ENCODE measurements at places on chromosomes 6 and 20.
A peak's percentile ranks its signal among the peaks of the same experiment; 100 is the strongest.

DNA sequence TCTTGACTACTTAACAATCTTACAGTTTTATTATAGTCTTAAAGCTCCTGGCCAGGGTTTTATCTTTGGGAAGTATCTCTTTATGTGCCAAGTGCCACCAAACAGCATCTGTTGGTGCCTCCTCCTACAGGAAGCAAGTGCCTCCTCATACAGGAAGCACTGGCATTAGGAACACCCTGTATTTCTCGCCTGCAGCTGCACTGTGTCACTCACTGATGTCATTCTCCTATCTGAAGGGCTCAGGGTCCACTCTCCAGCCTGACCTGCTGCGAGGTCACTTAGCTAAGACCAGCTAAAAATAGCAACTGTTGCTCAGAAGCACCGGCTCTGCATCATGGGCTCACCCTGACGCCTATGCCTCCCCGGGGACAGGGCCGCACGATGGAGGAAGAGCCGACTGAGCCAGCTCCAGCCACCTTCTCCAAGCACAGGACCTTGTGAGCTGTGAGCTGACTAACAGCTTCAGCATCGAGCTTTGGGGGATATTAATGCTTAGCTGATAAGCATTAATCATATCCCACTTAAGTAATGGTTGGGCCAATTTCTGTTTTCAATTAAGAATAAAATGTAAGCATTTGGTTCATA lies 66.3 kb upstream of the CD93 start:
- peak; percentile 53 for DNase-seq

DNA sequence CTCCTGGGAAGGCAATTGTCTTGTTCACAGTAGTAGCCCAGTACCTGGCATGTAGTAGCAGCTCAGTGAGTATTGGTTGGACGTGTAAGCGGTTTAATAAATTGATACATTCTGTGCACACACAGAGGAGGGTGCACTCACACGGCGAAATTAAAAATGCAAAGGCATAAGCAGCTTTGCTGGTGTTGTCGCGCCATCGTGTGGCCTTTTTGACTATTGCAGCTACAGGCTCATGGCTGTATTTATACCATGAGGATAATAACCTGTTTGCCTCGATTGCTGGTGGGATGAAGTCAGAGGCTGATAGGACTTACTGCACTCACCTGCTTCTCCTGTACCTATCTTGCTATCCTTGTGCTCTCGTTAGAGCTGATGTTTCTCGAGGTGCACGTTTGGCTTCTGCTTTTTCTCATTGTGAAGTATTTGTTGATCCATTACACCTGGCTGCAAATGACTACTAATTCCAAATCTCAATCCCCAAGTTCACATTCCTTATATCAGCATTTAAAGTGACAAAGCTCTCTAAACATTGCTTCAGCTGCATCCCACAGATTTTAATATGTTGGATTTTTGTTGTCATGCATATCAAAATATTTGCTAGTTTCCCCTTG lies 61.5 kb downstream of the TBXT start:
- DNase-seq, result peak; percentile 59

- peak; percentile 30 for DNase-seq
These were observed 50.7 kb upstream of the TNFRSF21 start for GRCh38 chr6:47360388-47360787.

DNA sequence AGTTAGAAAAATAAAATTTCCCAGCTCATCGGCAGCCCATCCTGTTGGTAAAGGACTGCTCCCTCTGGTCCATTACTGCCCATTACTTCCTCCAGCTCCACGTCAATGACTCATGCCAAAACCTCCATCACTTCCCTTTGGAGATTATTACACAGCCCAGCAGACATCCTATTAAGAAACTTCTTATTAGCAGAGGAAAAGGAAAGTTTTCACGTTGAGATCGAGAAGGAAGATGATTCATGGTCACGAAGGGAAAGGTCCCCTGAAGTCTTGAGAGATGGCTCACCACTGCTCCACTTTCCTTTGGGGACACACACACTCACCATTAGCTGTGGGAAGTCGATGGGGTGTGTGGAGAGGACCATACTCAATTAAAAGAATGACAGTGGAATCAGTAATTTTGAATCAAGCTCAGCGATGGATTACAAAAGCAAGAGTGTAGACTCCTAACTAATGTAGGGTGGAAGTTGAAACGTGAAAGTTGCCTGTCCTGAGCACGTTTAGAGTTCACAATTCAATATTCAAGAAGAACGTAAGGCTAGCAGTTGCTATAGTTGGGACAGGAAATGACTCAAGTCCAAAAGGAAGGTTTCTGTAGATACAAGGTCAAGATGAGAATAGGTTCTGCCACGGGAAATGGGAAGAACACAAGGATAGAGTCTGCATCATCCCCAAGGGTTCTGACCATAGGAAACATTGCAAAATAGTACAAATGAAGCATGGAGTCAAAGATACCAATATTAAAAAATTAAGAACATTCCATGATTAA lies 21.6 kb downstream of the SASH1 start:
- peak; percentile 19 for DNase-seq

DNA sequence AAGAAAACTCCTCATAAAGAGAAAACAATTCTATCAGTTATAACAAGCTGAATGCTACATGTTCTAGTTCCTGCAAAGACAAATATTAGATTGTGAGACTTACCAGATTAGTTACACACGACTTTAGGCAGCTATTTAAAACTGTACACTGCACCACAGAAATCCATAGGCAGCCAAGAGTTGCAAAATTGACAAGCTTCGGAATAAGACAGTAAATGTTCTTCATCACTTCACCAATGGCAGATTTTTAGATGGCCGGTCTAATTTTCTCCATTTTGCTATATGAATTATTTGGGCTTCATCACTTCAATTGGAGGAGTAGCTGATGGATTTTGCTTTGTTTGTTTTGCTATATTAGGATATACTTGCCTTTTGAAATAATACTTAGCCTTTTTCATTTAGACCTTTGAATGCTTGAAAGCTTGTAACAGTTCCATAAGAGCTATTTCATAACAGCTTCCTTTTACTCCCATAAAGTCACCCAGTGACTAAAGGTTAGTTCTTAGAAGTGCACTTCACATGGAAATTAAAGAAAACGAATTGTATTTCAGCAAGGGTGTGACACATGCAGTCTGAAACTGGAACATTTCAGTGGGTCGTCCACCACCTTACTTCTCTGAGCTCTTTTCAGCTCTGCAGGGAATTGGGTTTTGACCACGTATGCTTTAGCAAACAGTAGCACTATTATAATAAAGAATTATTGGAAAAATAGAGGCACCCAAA lies at the start of gene ROS1:
Gene ROS1 (minus strand): TSS at position 512 of the 723 bp plus-strand sequence. CDS start 286 bp downstream, at position 226.
- no peak for DNase-seq

DNA sequence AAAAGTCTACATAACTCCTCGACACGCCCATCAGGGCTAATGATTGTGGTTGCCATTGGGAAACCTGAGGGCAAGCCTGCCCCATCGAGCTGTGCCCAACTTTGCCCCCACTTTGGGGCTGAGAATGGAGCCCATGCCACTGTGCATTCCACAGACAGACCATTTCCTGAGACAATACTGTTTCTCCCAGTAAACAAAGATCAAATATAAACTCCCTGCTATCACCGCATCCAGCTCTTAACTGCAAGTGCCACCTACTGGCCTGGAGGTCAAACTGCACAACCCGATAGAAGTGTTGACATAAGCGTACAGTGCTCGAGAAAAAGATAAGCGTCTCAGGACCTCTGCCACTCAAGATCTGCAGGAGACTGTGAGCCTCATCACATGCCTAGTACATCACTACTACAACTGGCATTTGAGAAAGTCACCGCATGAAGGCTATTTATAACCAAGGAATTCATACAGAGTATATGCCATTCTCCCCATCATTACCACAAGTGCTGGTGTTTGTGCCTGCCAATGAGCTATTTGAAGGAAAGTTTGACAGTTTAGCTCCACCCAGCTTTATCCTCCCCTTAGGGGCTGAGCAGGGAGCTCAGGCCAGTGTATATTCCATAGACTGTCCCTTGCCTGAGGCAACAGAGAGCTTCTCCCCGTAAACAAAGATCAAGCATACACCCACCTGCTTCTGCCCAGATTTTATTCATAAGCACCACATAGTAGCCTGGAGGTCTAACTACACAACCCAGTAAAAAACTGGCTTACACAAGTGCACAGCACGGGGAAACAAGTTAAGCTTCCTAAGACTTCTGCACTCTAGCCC lies 4.5 kb upstream of the DEFB126 start:
- DNase-seq, result peak; percentile 12

GRCh38 chr6:111550195-111550594 lies 55.5 kb downstream of the TRAF3IP2 start:
- no peak for DNase-seq

DNA sequence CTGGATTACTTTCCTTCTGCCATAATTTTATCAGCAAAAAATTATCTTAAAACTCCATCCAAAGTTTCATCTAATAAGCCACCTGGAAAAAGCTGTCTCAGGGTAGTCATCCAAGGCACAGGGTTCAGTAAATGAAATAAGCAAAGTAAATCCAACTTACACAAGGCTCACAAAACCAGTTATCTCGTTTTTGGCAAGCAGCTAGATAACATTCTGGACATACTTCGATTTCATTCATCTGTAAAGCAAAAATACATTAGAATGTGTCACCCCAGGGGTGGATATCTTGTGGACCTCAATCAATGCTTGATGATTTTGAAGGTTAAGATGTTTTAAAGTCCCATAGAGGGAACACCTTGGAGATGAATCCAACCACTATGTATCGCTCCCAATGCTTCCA lies 73.1 kb downstream of the ZMYND8 start:
- DNase-seq, result no peak

DNA sequence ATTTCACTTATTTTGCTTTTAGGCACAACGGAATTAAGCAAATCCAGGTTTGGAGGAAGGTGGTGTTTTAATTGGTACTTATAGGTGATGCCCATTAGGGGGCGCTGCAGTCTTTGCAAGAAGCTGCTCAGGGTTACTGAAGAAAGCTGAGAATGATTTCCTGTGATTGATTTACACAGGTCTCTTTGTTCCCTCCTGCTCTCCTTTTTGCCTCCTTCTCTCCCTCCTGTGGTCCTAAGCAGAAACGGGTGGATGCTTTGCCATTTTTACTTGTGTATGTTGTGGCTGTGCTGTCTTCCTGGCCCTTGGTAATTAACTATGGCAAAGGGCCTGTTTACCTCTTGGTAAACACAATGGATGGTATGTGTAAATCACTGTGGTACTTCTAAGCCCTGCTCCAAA lies 97.8 kb downstream of the ANKS1A start:
- peak; percentile 86 for DNase-seq

- DNase-seq, result peak; percentile 76
These were observed 92.5 kb upstream of the ADGRF1 start for GRCh38 chr6:47134476-47135189.

GRCh38 chr20:3553663-3554062 lies 82.8 kb downstream of the ATRN start:
- no peak for DNase-seq

GRCh38 chr6:2108700-2109306 lies 136.6 kb downstream of the GMDS start:
- DNase-seq, result no peak

- DNase-seq, result no peak
These were observed 322.1 kb upstream of the NT5E start for GRCh38 chr6:85127696-85128243.

GRCh38 chr20:17465236-17465635 lies 65.9 kb downstream of the BFSP1 start:
- DNase-seq, result no peak

GRCh38 chr20:57256908-57257307 lies 9.5 kb downstream of the BMP7 start:
- DNase-seq, result no peak

- DNase-seq, result no peak
These were observed 152.9 kb downstream of the SOD2 start for GRCh38 chr6:159540152-159540551.

GRCh38 chr20:21024420-21024819 lies 81.7 kb downstream of the LINC00237 start:
- DNase-seq, result no peak

GRCh38 chr6:13368731-13369115 lies 40.4 kb upstream of the TBC1D7 start:
- DNase-seq, result no peak

GRCh38 chr6:7165002-7165889 lies 57.5 kb downstream of the RREB1 start:
- no peak for DNase-seq

DNA sequence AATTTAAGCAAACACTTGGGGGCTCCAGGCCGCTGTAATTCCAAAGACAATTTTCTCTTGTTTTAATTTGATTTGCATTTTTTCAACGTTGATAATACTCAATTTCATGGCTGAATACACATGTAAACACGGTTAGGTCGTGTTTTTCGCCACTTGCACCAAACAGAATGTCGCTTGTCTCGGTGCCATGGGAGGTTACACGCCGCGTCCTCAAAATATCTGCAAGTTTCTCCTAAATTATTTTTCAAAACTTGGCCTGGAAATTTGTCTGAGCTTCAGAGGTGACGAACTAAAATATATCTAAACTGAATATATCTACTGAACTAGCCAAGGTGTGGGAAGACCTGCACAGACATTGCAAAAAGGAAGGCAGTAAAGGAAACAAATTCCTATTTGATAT lies 15.0 kb downstream of the FOXA2 start:
- DNase-seq, result no peak

- DNase-seq, result no peak
These were observed 18.3 kb downstream of the VAPB start for GRCh38 chr20:58407201-58407873.

DNA sequence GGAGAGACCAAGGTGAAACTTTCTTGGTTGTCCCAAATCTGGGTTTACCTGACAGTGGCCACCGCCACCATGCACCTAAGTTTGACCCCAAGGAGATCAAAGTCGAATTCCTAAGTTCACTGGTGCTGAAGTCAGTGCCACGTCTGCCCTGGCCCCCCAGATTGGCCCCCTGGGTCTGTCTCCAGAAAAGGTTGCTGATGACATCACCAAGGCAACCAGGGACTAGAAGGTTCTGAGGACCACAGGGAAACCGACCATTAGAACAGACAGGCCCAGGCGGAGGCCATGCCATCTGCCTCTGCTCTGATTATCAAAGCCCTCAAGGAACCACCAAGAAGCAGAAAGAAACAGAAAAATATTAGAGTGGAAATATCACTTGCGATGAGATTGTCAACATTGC lies 91.2 kb downstream of the DLL1 start:
- DNase-seq, result no peak

- no peak for DNase-seq
These were observed 219.2 kb downstream of the CLVS2 start for GRCh38 chr6:123215211-123215610.
